ENCODE measurements at places on chromosomes 2 and 18. TPM values are rescaled to one million over a fixed set of nuclear protein-coding genes. Genes with fewer than 3 reads are reported as not detected.
A peak's percentile ranks its signal among the peaks of the same experiment; 100 is the strongest.

PROKR1 gene
- total RNA-seq, result not detected

DNA sequence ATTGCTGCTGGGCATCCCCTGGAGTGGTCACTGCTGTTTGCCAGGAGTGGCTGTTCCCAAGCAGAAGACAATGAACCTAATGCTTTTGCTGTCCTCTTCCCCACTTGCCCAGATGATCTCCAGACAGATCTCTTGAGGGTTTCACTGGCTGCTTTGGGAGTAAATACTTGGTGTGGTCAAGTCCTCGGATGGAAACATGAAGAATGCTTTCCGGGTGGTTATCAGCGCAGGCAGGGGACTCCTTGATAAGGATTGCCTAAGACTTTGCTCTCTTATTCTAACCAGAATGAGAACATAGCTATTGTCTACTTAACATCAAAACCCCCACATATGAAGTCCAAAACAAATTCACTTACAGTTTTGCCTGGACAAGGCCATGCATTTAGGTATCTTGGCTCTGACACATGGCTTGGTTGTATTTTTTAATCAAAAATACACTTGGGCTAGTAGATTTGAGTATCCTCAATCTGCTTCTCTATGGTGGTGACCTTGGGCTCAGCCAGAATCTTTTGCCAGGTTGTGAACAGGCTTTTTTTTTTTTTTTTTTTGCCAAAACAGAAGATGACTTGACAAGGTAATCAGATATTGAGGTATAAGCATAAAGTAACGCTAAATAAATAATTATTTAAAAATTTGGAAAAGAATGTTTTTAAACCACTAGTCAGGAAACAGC is 34.8 kb upstream of the MYO3B start:
- no peaks in the 10 kb centered on the region for H3K36me3 ChIP-seq
- no peak for DNase-seq
- H3K27ac ChIP-seq, result no peak overlapping the region
- H3K27me3 ChIP-seq, result no peaks in the 10 kb centered on the region

DNA sequence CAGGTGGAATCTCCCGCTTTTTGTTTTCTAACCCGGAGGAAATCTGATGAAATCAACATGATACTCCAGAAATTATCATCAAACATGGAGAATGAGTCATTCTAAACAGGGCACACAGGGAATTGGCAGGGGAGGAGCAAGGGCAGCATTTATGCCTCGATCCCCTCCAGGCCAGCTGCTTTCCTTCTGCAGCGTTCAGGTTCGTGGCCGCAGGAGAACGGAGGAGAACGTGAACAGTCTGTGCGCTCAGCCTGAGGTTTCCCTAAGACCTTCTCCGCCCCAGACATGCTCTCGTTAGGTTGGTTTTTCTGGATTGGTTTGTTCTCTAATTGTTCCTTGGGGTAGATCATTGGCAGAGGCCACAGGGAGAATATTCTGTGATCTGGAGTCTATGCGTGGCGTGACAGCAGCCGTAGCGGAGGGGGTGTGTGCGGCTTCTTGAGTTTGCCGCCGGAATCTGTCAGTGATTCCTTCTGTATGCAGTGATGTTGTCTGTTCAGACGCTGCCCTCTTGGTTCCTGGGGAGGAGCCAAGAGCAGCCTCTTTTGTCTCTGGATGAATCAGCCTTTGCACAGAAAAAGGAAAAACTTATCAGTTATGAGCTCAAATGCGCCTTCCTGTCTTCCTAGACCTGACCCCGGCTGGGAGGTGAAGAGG is 75.9 kb downstream of the SH3BP4 start:
- DNase-seq, result no peak
- H3K4me3 ChIP-seq, result no peak overlapping the region
- no peaks in the 10 kb centered on the region for H3K36me3 ChIP-seq
- no peak overlapping the region for H3K27ac ChIP-seq
- no peaks in the 10 kb centered on the region for H3K27me3 ChIP-seq

GRCh38 chr18:46567196-46567595 is 89.8 kb downstream of the LOXHD1 start:
- no peak for DNase-seq
- H3K36me3 ChIP-seq, result no peaks in the 10 kb centered on the region
- no peaks in the 10 kb centered on the region for H3K27me3 ChIP-seq
- H3K4me3 ChIP-seq, result no peak overlapping the region
- no peaks in the 10 kb centered on the region for H3K4me1 ChIP-seq
- no peak overlapping the region for H3K27ac ChIP-seq

- no peak overlapping the region for H3K4me3 ChIP-seq
- H3K36me3 ChIP-seq, result no peaks in the 10 kb centered on the region
- H3K27me3 ChIP-seq, result no peaks in the 10 kb centered on the region
- no peak overlapping the region for H3K27ac ChIP-seq
- DNase-seq, result no peak
- H3K4me1 ChIP-seq, result no peaks in the 10 kb centered on the region
Measured at GRCh38 chr2:71547616-71548285, 94.4 kb downstream of the DYSF start.

- DNase-seq, result no peak
- H3K27me3 ChIP-seq, result no peaks in the 10 kb centered on the region
- H3K27ac ChIP-seq, result no peak overlapping the region
- H3K4me1 ChIP-seq, result no peaks in the 10 kb centered on the region
Measured at GRCh38 chr2:73700131-73700611, 37.0 kb downstream of the TPRKB start.

DNA sequence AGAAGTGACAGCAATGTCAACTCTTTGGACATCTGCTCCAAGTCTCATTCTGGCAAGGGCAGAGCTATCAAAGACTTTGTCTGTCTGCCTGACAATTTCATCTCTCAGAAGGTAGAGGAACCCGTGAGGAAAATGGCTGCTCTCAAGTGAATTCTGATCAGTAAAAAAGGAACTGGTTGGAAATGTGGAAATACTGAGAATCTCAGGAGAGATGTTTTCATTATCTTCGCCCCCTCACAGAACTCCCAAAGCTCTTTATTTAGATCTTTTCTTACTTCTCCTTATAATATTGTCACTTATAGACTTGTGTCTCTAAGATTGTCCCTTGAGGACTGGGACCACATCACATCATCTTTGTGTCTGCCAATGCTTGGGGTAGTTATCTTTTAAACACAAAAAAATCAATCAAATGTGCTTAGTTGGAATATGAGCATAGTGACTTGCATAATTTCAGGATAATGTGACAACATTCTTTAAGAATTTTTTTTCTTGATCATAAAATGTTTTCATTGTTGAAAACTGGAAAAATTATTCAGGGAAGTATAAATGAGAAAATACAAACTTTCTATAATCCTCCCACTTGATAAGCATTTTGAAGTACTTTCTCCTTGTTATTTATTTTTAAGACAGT is 68.2 kb upstream of the ITGB6 start:
- H3K27me3 ChIP-seq, result no peaks in the 10 kb centered on the region
- peaks cover 3% of the 10 kb centered on the region for H3K4me1 ChIP-seq
- peak overlapping the region; percentile 94 for H3K27ac ChIP-seq
- DNase-seq, result no peak
